ENCODE measurements at places on chromosomes 16 and 17.

DNA sequence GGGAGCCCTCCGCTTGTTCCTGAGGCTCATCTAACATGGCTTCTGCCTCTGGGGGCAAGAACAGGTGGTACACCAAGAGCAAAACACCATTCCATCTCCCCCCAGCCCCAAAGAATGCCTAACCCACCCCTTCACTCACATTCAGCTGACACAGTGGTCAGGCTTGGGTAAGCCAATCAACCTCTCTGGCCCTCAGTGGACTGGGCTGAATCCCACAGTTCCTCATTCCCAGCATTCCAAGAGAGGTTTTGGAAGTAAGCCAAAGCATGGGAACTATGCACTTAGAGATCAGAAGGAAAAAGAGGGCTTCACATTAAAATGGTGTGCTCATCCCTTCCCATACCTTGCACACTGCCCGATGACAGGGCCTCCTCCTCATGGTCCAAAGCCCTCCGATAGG is 7.8 kb downstream of the PIGS start:
- DNase-seq: no peak

GRCh38 chr16:58194790-58195189 is 3.1 kb downstream of the CSNK2A2 start:
- no peak for DNase-seq

- no peak for DNase-seq
Observed at GRCh38 chr17:82383411-82383810, 11.8 kb downstream of the UTS2R start.

- no peak for DNase-seq
Observed at GRCh38 chr17:40355804-40356758, 8.5 kb downstream of the GJD3 start.

GRCh38 chr17:81962499-81963441 is 1.8 kb upstream of the NOTUM start:
- DNase-seq: no peak

DNA sequence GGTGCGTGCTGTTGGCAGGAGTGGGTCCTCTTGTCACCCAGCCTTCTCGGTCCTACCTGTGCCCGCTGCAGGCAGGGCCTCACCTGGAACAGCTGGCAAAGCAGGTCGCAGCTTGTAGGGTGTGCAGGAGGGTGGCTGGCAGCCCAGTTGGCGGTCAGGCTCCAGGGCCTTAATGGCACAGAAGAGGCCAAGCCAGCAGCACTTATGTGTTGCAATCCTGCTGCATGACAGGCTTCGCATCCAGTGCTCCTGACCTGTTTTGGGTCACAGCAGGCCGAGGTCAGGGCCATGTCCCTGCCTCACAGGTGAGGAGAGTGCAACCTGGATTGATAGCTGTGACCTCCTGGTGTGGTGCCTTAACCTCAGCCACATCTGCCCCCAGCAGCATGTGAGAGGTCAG is 31.9 kb downstream of the ZC3H18 start:
- no peak for DNase-seq

GRCh38 chr17:29827179-29827578 is 102.8 kb downstream of the SSH2 start:
- DNase-seq: no peak

- DNase-seq: no peak
Observed at GRCh38 chr17:69346766-69347165, 19.8 kb upstream of the ABCA5 start.
